ENCODE measurements at places on chromosomes 7 and 10.

GRCh38 chr7:85479918-85480643 lies 293.2 kb upstream of the SEMA3D start:
- no peak for DNase-seq

DNA sequence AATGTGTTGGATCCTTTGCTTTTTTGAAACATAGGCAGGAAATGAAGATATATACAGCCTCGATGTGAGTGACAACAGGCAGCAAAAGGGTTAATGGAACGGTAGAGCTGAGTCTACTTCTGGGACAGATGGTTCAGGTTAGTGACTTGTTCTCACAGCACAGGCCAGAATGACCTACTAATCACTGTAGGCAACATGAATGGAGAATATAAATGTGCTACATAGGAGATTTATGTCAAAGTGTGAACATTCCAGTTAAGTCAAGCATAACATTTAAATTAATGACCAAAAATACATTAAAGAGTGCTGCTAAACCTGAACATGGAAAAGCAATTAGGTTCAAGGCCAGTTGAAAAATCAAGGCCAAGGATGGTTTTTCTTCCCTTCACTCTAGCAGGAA lies 235.2 kb downstream of the POU6F2 start:
- no peak for DNase-seq

DNA sequence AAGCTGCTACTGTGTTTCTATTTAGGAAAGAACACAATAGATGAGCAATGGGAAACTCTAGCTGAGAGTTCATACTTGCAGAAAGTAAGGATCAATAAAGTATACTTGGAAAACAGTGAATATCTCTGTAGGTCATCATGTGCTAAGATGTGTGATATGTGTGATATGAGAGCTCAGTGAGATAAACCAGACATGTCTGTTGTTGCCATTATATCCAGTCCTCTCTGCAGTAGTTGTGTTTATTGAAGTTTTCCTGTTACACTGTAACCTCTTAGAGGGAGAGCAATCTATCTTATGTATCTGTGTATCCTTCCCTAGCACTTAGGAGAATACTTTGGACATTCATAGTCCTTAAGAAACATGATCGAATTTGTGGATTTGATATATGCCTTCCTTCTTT lies 19.1 kb downstream of the TRUB1 start:
- DNase-seq: no peak

DNA sequence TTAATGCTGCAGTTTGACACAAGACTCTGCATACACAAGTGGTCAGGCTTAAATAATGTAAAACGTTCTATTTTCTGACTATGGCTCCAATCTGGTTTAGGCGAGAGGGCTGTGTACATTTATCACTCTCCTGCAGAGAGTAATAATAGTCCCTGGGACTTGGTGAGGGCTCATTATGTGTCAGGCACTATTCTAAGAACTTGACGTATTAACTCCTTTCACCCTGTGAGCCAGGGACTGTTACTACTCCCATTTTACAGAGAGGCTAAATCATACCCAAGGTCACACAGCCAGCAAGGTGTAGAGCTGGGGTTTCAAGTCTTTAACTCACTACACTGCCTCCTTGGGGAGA lies 187.2 kb upstream of the LYZL2 start:
- DNase-seq: no peak

DNA sequence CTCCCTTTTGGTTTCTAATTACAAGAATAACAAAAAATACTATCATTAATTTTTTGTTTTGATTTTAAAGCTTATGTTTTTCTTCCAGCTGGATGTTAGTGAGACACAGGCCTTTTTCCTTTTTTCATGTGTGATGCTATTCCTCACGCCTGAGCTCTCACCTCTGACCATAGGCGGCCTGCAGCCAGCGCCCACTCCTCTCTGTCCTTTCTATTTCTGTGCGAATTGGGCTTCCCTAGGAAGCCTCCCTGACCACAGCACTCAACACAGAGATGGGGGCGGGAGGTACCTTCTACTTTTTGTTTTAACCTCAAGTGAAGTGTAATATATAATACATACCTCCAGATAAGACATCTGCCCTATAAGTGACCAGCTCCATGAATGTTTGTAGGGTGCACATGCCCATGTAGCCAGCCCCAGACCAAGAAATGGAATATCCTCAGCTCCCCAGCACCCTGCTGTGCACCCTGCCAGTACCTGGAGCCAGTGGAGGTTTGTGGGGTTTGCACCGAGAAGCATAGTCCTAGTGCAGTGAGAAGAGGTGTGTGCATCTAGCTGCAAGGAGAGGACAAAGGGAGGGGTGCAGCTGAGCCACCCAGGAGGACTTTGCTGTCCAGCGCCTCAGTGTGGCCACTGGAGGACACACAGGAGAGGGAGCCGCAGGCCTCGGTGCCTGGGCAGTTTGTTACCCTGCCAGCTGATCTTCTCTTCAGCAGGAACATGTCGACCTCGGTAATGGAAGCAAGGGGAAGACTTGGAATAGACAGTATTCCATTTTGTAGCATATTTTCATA lies 38.5 kb downstream of the BNIP3 start:
- no peak for DNase-seq

DNA sequence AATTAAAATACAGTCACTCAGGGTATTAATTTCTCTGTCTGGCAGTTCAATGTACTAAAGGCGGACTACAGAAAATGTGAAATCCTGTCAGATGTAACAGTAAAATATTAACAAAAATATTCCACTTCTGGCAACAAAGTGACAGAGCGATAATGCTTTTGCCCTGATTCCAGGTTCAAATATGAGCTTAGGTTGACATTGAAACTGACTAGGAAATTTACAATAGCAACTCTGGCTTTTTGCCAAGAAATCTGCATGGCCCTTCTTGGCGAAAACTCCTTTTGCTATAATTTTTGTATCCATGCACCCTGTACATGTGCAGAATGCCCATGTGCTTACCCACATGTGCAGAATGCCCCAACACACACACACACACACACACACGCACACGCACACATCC lies 552.2 kb downstream of the MDFIC start:
- DNase-seq: no peak

GRCh38 chr10:104049504-104050250 lies 36.0 kb downstream of the COL17A1 start:
- no peak for DNase-seq

GRCh38 chr10:114380060-114380459 lies 24.2 kb downstream of the AFAP1L2 start:
- no peak for DNase-seq

- DNase-seq: no peak
Observed at GRCh38 chr7:101910991-101911799, 93.8 kb downstream of the CUX1 start.

- DNase-seq: no peak
Observed at GRCh38 chr7:154647625-154648024, 355.3 kb downstream of the PAXIP1 start.

DNA sequence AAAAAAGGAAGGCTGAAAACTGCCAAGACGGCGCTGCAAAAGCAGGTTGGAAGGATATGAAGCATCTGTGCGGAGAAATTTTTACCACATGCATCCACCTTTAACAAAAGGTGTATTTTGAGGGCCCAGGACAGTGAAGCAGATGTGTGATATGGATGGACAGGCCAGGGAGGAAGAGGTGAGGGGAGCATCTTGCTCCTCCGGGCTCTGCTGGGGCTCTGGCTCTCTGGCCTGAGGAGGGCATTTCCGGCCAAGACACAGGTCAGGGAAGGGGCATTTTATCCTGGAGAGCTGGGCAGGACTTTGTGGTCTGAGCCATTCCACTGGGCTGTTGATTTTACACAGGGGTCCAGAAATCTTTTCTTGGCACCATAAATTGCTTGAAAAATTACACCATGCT lies 175.1 kb downstream of the ZMYND11 start:
- no peak for DNase-seq

- no peak for DNase-seq
Observed at GRCh38 chr7:121442845-121443244, 46.7 kb upstream of the FAM3C start.

DNA sequence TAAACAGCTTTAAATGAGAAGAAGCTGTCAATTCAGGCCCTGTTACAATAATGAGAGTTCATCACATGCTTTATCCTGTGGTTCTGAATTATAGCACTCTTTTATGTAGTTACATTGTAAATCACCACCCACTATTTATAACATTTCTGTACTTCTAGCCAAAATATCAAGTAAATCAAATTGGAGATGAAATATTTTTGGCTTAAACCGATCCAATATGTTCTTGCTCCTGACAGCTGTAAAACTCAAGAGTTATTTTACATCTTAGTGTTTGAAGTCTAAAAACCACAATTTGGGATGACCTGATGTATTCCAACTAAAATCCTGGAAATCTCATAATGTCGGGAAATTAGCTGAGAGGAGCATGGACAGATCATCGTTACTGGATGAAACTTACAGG lies 371.2 kb upstream of the LRRN3 start:
- DNase-seq: no peak

- DNase-seq: no peak
Observed at GRCh38 chr7:130275826-130276297, 9.2 kb downstream of the CPA2 start.

DNA sequence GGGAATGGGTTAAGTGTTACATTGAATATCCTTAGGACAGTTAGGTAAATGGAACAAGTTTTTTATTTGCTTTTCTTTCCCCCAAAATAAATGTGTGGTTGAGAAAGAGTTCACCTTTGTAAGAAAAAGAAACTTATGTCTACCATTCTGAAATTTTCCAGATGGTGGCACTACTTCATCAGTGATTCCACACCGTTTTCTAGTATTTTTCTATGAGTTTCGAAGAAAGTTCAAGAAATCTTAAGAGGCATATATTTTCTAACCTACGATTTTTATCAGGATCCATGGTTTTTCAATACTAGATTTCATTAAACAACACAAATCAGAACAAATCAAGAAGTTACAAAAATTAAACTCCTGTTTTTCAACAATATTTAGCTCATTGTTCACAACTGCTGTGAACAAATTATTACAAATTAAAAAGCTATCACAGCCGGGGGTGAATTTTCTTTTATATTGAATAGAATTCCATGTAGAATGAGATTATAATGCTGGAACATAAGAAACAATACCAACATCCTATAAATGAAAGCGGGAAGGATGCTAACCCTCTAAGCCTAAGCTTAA lies 163.1 kb upstream of the NPVF start:
- peak; percentile 20 for DNase-seq

GRCh38 chr10:85548034-85548433 lies 818.6 kb downstream of the GRID1 start:
- DNase-seq: no peak

- DNase-seq: no peak
Observed at GRCh38 chr7:114405427-114405826, 9.2 kb upstream of the FOXP2 start.

DNA sequence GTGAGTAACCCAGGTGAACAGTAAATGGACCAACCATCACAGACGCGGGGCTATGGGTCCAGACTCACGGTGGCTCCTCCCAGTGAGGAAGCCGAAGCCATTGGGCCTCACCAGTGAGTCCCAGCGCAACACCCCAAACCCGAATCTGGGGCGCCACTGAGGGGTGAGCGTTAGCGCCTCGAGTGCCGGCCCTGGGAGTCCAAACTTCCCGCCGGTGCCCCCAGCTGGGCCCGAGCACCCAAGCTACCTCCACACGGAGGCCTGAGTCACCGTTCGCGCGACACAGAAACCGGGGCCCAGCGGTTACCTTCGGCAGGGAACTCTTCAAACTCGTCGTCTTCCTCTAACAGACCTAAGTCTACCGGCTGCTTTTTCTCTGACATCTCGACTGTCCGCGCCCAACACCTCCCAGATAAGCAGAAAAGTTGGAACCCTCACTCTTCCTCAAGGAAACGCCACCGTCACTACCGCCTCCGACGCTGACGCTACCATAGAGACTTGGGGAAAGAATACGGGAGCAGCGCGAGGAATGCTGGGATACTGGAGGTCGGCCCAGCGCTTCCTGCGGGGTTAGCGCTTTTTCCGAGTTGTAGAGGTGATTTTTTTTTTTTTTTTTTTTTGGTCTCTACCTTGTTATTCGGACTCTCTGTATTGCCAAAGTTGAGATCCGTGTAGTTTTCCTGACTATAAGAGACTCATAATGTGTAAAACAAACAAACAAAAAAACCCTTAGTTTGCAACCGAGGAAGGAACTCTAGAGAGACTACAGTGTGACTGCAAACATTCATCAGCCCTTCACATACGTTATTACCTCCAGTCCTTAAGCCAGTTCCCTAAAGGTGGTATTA lies at the start of gene SEM1:
Gene SEM1, minus strand, starts transcription at position 466 of the 848 bp plus-strand sequence. Its CDS starts 83 bp downstream, at position 383.
- peak; percentile 10 for DNase-seq

DNA sequence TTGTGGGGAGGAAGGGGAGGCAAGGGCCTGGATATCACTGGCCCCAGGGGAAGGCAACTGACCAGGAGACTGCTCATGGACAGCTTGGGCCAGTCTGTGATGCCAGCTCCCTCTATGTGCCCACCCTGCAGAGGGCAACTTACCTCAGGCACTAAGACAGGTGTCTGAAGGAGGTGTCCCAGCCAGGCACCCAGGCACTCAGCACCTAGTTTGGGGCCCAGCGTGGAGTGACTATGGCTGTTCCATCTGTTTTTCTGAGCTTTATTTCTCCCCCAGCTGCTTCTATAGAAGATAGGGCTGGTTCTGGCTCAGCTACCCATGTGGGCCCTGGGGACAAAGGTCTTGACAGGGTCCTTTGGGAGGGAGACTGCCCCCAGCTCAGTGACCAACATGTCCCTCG lies 150.6 kb upstream of the PCBD1 start:
- no peak for DNase-seq

DNA sequence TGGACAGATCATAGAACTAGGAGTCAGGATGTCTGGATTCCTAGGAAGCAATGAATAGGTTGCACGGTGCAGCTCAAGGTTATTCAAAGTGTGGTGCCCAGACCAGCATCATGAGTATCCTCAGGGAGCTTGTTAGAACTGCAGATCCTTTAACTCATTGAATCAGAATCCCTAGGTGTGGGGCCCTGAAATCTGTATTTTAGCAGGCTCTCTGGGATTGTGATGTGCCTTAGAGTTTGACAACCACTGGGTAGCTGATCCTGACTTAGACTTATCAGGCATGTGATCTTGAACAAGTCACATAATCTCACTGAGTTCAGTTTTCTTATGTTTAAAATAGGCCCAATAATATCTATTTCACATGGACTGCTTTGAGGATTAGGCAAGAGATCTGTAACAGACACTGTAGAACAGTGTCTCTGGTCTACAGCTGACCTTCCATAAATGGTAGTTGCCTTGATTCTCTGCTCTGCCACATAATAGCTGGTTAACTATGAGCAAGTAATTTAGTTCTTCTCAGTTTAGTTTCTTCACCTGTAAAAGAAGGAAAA lies 46.4 kb upstream of the ATRNL1 start:
- no peak for DNase-seq

DNA sequence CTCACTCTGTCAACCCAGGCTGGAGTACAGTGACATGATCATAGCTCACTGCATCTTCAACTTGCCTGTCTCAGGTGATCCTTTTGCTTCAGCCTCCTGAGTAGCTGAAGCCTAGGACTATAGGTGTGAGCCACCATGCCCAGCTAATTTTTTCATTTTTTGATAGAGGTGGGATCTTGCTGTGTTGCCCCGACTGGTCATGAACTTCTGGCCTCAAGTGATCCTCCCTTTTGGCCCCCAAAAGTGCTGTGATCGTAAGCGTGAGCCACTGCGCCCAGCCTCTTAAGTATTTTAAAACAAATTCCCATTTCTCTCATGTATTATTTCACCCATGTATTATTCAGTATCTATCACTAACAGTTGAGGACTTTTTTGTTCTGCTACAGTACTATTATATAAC lies 43.5 kb downstream of the KMT2E start:
- no peak for DNase-seq

GRCh38 chr10:91022924-91023699 lies 102.2 kb upstream of the ANKRD1 start:
- DNase-seq: no peak

GRCh38 chr7:127892488-127893314 lies 138.5 kb downstream of the LRRC4 start:
- DNase-seq: no peak
